IMR-90 (cell line): ENCODE measurements at places on chromosomes 2 and 18. TPM values are rescaled to one million over a fixed set of nuclear protein-coding genes. Genes with fewer than 3 reads are reported as not detected.

GRCh38 chr18:74416124-74416523 is 41.0 kb downstream of the DIPK1C start:
- DNase-seq: no peak

DNA sequence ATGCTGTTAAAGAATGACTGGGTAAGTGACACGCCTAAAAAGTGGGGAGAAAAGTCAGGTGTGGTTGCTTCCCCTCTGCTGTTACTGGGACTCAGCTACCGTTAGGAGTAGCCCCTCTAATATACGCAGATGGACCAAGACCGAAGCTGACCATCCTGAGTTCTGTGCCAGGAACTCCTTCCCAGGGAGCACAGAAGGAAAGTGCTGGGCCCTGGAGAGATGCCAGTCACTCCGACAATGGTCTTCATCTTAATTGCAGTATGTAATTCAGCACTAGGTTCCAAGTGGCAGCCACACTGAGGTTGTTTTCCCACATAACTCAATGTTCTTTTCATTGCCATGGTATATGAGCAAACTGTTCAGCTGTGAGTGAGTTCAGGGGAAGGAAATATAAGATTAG is 19.6 kb upstream of the TMEM200C start:
- DNase-seq: no peak

- DNase-seq: no peak
These were observed 5.9 kb downstream of the SRSF7 start for GRCh38 chr2:38745267-38745666.

DNA sequence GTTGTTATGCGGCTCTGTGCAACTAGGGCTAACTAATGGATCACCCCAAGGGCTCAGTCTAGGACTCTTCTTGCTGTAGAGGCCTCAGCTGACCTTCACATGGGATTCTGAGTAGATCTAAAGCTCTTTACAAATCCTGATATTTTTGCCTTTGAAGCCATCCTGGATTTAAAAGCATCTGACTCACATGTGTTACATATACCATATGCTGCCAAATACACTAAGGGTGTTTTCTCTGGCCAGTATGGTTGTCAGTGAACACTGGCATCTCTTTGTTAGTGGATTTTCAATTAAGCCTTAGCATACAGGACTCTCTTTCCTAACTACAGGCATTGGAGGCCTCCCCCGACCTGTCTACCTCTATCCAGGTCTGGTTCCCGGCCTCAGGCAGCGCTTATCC is 992.8 kb upstream of the FANCL start:
- no peak for DNase-seq

GRCh38 chr18:46061387-46061786 is 10.7 kb downstream of the PSTPIP2 start:
- no peak for DNase-seq

GRCh38 chr2:234569776-234570430 is 73.0 kb upstream of the ARL4C start:
- DNase-seq: no peak

Gene TMEM200C
- 1.4 and 1.7 TPM in 2 replicates for total RNA-seq
